ENCODE measurements at places on chromosomes 12 and 14.

GRCh38 chr12:116434155-116435011 is 124.8 kb upstream of the MAP1LC3B2 start:
- no peak for DNase-seq

- no peak for DNase-seq
These were observed 181.8 kb upstream of the MYL2 start for GRCh38 chr12:111102102-111102739.

- no peak for DNase-seq
These were observed 108.8 kb downstream of the ETNK1 start for GRCh38 chr12:22733756-22734155.

- DNase-seq = no peak
These were observed 291.8 kb downstream of the TMEM121 start for GRCh38 chr14:105817971-105818711.

GRCh38 chr12:27335364-27336281 is 3.0 kb downstream of the BMAL2 start:
- DNase-seq = no peak

- DNase-seq = no peak
These were observed 7.8 kb upstream of the OTUB2 start for GRCh38 chr14:94018308-94018707.

DNA sequence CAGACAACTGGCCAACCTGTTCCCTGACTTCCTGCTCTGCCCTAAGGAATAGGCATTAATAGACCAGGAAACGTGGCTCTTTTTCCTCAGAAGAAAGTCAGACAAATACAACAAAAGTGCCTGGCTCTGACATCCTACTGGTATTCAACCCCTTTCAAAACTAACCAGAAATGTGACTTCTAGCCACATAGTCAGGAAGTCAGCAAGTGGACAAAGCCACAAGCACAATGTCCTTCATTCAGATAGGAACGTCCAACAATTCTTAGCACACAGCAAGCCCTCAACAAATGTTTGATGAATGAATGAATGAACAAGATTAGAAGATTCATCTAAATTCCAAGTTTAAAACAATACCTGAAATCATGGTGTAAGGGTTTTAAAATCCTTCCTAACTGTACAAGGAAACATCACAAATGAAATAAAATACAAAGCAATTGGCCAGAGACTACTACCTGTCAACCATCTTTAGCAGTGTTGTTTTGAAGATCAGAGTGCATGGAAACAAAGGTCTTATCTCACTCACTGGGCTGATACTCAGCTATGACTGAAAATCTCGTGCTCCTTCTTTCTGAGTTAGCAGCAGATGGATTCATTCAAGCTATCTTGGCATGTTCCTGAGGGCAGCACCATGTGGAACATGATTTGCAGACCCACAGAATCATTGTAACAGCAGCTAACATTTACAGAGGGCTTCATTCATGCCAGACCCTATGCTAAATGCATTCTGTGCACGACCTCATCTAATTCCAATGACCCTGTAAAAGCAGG is 16.5 kb downstream of the APPL2 start:
- no peak for DNase-seq

GRCh38 chr14:26394150-26394810 is 203.6 kb downstream of the NOVA1 start:
- peak; percentile 77 for DNase-seq

GRCh38 chr12:72323881-72324280 is 51.7 kb downstream of the TRHDE start:
- no peak for DNase-seq

DNA sequence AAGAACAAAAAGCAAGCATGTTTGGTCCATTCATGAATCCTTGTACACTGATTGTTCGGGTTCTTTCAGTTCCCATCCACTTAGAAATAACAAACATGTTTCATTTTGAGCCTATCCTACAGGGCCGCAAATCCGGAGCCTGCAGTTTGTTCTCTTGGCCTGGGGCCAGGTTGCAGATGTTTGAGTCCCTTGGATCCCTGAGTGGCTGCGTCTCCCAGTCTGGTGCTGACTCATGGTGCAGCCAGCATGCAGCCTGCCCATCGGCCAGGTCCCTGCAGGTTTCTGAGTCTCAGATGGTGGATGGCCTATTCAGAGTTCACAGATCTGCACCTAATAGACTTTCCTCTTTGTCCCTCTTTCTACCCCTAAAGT is 1.9 kb upstream of the DYNC1H1 start:
- DNase-seq = peak; percentile 41

DNA sequence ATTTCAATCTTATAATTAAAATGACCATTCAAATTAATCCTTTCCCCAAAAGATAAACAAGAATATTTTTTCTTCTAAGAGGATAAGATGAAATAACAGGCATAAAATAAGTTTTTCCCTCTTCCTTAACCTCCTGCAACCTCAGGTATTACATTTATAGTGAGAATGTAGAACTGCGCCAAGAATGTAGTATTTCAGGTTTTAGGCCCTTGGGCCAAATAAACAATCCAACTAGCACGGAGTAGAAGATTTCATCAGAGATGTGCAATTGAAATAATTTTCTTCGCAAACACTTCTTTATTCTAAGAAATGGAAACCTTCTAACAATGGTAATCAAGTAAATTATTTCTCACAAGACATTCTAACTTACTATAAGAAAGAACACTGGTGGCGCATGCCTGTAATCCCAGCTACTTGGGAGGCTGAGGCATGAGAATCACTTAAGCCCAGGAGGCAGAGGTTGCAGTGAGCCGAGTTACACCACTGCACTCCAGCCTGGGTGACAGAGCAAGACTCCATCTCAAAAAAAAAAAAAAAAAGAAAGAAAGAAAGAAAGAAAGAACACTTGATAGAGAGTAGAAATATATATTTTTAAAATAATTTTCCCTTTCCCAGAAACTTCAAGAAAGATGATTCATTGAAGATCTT is 100.8 kb downstream of the TAOK3 start:
- no peak for DNase-seq

DNA sequence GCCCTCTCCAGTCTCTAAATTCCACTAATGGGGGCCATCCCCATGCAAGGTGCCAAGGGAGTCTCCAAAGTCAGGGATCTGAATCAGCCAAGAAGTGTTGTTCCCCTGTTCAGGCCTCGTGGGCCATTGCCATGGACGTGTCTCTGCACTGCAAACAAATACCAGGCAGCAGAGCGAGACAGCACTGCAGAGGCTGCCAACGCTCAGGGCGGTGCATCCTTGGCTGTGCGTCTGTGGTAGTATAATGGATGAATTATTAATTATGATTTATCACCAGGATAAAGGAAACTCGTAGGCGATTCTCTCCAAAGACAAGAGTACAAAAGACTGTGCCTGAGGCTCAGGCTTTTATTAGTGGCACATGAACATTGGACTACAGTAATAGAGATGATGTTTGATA is 122.3 kb upstream of the NTF3 start:
- peak; percentile 31 for DNase-seq

DNA sequence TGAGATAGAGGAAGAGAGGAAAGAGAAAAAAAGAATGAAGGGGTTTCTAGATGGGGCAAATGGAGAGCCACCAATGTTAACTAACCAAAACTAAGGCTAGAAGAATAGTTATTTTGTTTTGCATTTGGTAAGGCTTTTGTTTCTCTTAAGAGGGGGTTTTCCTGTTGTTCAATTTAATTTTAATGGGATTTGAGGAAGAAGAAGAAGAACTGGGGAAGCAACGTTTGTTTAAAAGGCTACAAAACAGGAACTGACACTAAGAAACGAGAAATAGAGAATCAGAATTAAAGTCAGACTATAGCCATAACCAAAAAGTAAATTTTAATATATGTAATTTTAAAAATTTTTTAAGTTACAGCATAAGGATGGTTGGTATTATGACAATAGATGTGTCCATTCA is 13.7 kb downstream of the TXNDC16 start:
- no peak for DNase-seq

DNA sequence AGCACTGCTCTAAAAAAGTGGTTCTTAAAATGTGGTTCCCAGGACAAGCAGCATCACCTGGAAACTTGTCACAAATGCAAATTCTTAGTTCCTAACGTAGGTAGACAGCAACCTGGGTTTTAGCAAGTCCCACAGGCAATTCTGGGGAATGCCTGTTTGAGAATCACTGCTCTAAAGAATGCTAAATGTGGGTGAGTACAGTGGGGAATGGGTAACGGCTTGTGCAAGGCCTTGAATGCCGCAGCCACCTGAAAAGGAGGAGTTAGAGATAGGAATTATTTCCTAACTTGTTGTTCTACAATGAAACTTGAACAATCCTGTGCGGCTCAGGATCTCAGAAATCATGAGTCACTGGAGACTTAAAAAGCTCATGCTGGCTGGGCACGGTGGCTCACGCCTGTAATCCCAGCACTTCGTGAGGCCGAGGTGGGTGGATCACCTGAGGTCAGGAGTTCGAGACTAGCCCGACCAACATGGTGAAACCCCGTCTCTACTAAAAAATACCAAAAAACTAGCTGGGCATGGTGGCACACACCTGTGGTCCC is 34.9 kb downstream of the GNS start:
- DNase-seq = no peak

DNA sequence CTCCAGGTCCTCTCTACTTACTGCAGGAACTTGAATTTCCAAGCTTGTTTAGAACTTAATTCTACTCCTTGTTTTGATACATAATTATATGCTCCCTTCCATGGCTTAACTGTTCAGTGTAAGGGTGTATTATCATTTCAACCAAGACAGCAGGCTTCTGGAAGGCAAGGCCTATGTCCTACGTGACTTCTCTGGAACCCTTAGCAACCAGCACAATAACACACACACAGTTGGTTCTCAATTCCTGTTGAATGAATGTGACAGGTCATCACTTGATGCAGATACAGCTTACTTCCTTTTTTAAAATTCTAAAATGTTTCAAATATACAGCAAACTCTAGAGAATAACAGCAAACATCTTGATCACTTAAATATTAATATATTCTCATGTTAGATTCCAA is 77.7 kb upstream of the COCH start:
- DNase-seq = no peak

DNA sequence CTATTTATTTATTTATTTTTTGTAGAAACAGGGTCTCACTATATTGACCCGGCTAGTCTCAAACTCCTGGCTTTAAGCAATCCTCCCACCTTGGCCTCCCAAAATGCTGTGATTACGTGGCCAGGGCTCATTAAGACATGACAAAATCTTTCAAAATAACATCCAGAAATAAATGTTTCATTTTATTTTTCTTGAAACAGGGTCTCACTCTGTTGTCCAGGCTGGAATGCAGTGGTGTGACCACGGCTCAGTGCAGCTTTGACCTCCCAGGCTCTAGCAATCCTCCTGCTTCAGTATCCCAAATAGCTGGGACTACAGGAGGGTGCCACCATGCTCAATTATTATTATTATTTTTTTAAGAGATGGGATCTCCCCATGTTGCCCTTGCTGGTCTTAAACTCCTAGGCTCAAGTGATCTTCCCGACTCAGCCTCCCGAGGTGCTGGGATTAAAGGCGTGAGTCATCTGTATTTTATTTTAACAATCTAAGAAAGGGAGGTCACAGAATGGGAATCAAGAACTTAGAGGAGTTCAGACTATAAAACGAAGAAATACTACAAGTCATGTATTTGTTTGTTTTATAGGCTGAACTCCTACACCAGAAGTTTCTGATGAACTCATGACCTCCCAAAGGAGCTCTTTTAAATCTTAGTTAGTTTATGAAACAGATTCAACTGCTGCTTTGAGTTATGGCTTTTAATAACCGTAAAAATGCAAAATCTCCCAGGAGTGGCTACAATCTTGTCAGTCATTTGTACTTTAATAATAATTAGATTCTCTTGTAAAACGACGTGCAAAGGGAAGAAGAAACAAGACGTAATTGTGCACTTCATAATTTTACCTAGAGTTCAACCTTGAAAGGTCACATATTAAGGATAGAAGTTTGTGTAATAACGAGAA is 2.1 kb upstream of the TMEM263 start:
- no peak for DNase-seq

- DNase-seq = no peak
These were observed 87.6 kb downstream of the SYNE2 start for GRCh38 chr14:63940387-63940786.

DNA sequence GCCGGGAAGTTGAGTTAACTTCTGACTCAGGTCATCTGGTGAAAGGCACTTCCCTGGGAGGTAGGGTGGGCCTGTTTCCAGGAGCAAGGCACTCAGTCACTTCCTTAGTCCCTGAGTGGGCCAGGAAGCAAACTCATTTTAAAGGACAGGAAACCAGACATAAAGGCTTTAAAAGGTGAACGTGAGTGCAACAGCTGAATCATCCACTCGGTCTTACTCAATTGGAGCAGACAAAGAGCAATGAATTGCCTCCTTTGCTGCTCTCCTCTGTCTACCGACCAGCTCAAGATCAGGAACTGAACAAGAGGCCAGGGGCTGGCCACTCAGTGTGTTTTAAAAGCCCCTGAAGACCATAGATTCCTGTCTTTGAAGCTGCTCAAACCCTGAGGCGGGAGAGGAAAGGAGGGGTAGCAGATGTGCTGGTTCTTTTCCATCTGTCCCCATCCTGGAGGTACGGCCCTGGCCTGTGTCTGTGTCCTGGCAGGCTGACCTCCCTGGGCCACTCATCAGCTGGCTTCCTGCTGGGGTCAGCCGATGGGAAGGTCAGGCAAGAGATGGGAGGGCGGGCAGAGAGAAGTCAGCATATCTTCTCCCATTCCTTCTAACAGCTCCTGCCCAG is 148.9 kb downstream of the PPM1H start:
- peak; percentile 41 for DNase-seq

- no peak for DNase-seq
These were observed 48.5 kb downstream of the FGD6 start for GRCh38 chr12:95168746-95169145.

- no peak for DNase-seq
These were observed 49.4 kb downstream of the DPF3 start for GRCh38 chr14:72844524-72844923.

GRCh38 chr12:68175557-68176061 is 16.1 kb upstream of the IFNG start:
- DNase-seq = no peak

DNA sequence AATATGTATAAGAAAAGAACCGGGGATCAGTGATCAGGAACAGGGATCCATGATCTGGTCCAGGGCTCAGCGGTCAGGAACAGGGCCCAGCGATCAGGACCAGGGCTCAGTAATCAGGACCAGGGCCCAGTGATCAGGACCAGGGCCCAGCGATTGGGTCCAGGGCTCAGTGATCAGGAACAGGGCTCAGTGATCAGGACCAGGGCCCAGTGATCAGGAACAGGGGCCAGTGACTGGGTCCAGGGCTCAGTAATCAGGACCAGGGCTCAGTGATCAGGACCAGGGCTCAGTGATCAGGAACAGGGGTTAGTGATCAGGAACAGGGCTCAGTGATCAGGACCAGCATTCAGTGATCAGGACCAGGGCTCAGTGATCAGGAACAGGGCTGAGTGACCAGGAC is 56.3 kb downstream of the TMEM121 start:
- no peak for DNase-seq

DNA sequence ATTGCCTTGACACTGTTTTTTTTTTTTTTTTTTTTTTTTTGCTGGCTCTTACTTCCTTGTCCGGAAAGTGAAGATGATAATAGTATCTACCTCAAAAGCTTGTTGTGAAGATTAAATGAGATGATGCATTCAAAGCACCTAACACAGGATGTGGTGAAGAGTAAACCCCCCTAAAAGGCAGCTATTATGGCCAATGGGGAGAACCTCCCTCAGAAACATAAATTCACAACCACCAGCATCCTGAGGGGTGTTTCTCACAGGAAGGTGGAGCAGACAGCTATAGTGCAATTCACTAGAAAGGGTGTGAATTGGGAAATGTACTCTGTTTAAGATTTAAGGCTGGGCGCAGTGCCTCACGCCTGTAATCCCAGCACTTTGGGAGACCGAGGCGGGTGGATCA is 85.4 kb upstream of the CRY1 start:
- DNase-seq = no peak
